ENCODE measurements at places on chromosomes 3 and 15.

GRCh38 chr3:106114848-106115247 lies 246.0 kb upstream of the CBLB start:
- no peak for DNase-seq

DNA sequence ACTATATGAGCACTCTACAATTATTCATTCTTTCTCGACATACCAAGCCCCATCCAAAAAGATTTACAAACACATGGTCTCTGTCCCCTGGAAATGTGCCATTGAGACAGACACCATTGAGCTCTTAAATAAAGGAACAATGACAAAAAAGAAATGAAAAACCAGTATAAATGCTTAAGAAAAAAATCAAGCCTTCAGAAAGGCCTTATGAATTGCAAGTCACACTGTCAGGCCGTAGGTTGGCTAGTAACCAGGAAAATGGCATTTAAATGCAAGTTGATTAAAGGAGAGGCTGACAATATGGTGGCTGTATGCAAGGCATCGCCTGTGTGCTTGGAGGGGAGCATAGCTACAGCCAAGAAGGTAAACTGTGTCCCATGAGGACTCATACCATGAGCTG lies 49.7 kb downstream of the SRGAP3 start:
- no peak for DNase-seq

DNA sequence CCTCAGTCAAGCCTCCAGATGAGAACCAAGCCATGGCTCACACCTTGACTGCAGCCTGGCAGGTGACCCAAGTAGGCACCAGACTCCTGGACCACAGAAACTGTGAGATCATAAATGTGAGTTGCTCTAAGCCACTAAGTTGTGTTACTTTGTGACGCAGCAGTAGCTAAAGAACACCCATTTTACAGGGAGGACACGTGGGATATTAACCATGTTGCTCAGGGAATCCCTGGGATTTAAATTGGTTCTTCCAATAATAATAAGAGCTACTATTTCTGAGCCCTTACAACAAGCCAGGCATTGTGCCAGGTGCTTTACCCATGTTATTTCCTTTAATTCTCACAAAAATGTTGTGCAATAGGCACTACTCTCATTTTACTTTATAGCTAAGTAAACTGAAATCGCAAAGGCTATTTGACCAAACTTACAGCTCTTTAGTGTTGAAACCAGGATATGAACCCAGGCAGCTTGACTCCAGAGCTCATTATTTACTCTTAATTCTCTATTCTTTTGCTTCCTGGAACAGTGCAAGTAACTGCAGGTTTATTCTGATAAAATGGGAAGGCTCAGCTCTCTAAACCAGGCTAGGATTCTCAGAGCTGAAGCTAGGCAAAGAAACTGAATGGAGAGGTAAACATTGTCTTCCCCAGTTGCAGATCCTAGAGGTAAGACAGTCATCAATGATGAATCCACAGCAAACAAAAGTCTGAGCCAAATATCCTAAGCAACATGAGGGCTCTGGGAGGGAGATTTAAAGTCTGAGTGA lies 294.4 kb downstream of the KBTBD8 start:
- no peak for DNase-seq

DNA sequence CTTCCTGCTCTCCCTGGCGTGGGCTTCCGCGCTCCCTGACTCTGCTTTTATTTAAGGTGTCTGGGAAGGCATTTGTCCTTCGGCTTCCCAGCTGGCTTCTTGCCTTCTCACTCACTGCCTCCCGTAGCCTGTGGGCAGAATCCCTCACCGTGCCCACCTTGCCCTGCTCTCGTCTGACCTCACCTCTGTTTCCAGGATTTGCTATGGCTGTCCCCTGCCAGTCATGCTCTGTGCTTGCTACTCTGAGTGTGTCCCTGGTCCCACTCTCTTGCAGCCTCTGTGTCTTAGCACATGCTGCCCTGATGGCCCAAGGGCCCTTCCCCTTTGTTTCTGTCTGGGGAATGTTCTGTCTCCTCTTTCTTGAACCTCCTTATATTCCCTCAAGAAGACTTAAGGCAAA lies 26.2 kb downstream of the LPP start:
- DNase-seq: no peak

GRCh38 chr15:40823572-40824343 lies 4.8 kb downstream of the PPP1R14D start:
- no peak for DNase-seq

DNA sequence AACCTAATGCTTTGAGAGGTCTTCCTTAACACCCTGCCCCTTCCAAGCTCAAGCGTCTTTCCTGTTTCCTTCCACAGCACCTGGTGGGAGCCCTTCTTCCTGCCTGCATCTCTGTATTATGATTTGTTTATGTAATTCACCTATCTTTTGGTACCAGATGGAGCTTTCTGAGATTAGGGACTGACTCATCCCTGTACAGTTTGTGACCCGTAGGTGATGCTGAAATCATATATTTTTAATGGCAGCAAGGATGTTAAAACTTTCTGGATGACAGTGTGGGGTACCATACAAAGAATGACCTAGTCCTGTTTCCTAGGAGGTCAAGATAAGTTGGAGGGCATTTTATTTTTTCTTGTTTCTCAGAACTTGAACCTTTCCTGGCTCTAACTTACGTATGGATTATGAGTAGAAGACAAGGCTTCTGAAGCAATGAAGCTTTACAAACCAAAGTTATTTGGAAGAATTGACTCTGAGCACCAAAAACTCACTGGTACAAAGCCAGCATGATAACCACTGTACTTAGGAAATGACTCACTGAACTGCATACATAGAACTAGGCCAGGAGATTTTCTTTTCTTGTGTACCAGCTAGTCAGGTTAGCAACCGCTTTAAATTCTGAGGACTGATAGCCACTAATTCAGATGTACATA lies 46.6 kb downstream of the HHLA2 start:
- DNase-seq: peak; percentile 41

- no peak for DNase-seq
These were observed 63.7 kb downstream of the SPRED1 start for GRCh38 chr15:38316311-38316710.

GRCh38 chr3:190017521-190018288 lies 103.0 kb downstream of the P3H2 start:
- DNase-seq: peak; percentile 55

- DNase-seq: no peak
These were observed 33.4 kb downstream of the MYO1E start for GRCh38 chr15:59339252-59339672.
